ENCODE measurements at places on chromosomes 5 and 9.

GRCh38 chr5:139635606-139636206, 12.4 kb upstream of the CXXC5 start:
- DNase-seq, result peak; percentile 91

DNA sequence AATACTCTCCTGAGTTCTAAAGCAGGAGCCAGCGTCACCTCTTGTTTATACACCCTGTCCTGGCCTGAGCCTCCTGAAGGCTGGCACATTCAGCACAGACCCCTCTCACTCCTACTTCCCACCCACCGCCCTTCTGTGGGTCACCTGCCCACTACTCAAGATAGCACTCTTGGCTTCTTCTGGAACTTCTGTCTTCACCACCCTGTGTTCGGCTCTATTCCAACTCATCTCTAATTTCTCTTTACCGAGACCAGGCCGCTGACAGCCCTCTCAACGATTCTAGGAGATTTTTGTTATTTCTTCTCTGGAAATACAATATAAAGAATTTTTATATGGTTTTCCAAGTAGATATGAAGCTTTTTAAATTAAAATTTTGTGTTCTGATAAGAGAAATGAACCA, 57.4 kb downstream of the IRF1 start:
- no peak for DNase-seq

- DNase-seq, result no peak
These were observed 113.7 kb upstream of the KLF4 start for GRCh38 chr9:107603281-107603680.

DNA sequence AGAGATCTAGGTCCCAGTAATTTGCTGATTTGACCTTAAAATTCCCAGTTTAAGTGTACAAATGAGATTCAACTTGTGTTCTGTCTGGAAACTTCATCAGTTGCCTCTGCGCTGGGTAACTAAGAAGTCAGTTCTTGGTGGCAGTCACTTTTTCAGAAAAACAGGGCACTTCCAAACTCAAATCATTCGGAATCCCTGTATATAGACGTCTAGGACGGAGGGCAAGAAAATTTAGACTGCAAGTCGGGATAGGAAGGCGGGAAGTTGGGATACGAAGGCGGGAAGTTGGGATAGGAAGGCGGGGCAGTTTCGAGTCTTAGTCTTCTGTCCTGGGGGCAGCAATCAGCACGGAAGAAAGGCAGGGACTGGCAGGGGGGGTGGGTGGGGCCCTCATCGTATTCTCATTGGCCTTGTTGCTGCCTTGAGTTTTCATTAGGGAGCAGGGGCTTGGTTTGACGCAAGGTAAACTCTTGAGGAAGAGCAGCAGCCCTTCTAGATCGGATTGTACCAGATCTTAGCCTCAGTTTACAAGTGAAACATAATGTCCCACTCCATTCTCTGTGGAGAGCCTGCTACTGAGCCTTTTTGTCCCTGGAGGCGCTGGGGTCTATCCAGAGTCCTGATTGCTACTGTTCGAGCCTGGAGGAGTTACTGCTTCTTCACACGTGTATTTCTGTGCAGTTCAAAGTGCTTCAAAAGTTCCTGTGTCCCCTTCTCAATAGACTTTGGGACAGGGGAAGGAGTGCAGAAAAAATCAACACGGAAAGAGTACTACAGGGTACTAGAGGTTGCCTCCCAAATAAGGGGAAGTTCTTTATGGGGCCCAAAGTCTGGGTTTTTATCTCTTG, 2.7 kb upstream of the PURA start:
- DNase-seq, result no peak

DNA sequence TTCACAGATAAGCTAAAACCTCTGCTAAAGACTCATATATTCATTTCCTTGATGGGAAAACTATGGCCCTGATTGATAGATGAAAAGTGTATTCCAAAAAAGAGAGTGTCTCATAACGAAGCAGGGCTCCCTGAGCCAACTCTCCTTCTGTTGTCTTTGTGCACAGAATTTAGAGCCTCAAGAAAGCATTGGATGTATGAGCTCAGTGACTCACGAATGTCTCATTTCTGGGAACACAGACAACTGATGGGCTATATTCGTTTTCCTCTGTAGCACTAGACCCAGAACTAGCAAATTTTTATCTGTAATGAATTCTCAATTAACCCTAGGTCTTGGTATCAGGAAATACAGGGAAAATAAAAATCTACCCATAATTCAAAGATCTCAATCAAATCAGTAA, 88.4 kb downstream of the LMNB1 start:
- DNase-seq, result no peak

All from spleen (tissue), 13 donors.